T-helper 9 cell (primary cell): ENCODE measurements at places on chromosomes 6 and 20.

DNA sequence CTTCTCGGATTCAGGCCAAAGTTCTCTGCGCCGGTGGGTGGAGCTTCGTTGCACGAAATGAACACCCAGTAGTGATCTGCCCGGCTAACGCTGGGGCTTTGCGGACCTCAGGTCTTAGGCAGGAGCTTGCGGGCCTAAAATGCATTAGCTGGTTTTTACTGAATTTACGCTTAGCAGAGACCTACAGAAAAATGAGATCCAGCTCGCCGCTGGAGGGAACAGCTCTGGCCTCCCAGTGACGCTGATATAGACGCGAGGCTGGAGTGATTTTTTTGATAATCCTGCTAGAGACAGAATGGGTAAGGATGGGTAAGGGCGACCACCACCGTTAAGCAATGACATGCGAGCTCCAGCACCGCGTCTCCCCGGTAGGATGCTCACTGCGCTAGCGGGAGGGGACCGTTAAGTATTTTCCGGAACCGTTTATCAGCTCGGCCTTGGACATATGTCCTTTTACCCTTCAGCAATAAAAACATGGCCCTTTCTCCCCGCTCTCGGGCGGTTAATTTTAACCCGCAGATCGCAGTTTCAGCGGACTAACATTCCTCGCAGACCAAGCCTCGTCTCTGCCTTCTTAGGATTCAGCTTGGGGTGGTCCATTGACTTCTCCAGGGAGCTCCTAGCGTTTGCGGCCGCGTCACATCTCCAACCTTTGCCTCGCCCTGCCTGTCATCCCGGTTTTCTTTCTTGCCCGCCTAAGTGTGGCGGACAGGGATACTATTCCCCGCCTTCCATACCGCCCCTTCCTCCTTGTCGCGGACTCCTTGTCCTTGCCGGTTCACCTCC lies 109.3 kb downstream of the GPX5 start:
- DNase-seq, result no peak

DNA sequence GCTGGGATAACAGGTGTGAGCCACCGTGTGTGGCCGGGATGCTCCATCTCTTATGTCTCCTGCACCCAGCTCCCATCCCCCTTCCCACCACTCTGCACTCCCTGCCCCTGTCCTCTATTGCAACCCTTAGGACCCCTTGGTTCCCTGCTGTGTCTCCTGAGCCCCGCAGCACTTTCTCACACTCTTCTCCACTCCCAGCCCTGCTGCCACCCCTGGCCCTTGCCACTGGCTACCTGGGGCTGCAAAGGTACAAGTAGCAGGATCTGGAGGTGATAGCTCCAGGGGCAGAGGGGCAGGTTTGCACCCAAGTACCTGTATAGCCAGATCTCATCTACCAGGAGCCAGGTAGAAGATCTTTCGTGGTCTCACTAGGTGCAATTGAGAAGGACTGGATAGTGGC lies 6.6 kb upstream of the CPXM1 start:
- DNase-seq, result no peak

DNA sequence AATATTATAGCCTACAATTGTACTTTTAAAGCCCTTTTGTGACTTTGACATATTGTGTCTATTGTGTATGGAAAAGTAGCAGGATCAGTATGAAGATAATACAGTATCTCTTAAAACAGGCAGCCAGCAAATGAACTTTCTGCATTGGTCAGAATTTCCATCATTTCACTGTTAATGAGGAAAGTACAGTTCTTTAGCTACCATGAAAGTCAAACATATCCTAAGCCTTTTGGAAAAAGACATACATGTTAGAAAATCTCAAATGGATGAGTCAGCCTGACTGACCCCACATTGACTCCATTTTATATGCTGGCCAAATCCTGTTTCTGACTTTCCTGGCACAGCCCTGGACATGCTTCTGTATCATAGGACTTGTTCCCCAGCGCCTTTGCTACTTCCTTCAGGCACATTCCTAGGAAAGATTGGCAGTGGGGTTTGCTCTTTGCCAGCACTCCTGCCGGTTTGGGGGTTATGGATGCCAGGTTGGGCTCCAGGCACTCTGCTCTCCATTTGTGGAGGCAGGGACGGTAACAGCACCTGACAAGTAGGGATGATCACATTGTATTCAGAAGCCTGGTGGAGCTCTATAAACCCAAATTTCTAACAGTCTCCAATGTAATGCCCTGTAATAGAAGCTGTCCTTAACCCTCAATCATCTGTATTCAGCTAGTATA lies 43.7 kb downstream of the TOP1 start:
- no peak for DNase-seq

GRCh38 chr6:43172104-43173007 lies 1.3 kb downstream of the SRF start:
- peak; percentile 49 for DNase-seq

DNA sequence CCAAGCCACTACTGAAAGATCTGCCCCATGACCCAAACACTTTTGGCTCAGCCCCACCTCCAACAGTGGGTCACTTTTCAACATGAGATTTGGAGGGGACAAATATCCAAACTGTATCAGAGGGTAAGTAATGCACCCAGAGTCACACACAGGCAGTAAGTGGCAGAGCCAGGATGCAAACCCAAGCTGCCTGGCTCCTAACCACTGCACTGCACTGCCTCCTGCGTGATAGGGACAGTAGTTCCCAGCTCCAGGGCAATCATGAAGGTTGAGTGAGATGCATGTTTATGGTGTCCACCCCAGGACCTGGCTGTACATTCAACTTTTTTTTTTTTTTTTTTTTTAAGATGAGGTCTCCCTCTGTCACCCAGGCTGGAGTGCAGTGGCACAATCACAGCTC lies 88.2 kb downstream of the TOX2 start:
- no peak for DNase-seq

- DNase-seq, result no peak
These were observed 2.5 kb downstream of the RRAGD start for GRCh38 chr6:89409461-89410035.
